ENCODE measurements at places on chromosomes 3 and 15. TPM values are rescaled to one million over a fixed set of nuclear protein-coding genes. Genes with fewer than 3 reads are reported as not detected.

Gene SLCO3A1
- total RNA-seq, result 46.8 TPM

DNA sequence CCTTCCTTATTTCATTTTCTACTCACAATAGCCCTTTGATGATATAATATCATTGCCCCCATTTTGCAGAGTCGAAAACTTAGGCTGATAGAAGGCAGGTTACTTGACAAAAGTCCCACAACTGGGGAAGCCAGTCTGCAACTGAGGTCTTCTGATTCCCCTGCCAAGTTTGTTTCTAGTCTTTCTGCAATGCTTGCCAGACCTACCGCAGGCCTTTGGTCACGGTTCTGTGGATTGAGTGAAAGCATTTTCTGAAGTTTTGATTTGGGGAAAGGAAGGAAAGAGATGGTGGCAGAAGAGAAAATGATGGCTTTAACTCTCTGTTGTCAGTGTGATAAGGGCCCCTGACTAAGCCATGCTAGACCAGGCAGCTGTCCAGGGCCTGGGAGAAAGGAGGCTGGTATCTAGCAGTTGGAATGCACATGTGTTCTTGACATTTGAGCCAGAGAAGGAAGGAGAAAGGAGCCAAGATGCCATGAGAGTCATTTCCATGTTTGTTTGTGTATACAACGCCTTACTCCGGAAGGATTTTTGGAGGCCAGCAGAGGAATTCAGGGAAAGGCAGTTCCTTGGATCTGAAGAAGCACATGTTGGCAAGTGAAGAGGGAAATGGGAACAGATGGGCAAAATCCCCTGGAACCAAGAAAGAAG is 29.9 kb downstream of the FAH start:
- DNase-seq, result no peak
- no peak overlapping the region for H3K4me3 ChIP-seq
- no peaks in the 10 kb centered on the region for H3K4me1 ChIP-seq
- H3K27me3 ChIP-seq, result no peaks in the 10 kb centered on the region
- H3K36me3 ChIP-seq, result peaks cover 36% of the 10 kb centered on the region
- no peak overlapping the region for H3K27ac ChIP-seq

Gene TIGIT
- total RNA-seq, result 7.0 TPM

Gene USP3
- 62.7 TPM for total RNA-seq

DNA sequence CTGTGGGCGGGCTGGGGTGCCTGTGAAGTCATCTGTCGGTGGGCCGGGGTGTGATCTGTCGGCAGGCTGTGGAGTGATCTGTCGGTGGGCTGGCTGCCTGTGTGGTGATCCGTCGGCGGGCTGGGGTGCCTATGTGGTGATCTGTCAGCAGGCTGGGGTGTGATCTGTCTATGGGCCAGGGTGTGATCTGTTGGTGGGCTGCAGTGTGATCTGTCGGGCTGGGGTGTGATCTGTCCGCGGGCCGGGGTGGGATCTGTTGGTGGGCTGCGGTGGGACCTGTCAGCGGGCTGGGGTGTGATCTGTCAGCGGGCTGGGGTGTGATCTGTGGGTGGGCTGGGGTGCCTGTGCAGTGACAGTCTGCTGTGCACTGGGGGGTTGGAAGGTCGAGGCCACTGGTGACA is 204.5 kb downstream of the XXYLT1 start:
- DNase-seq, result no peak
- no peak overlapping the region for H3K4me3 ChIP-seq
- H3K27me3 ChIP-seq, result no peaks in the 10 kb centered on the region
- H3K36me3 ChIP-seq, result no peaks in the 10 kb centered on the region

- no peak for DNase-seq
- H3K27ac ChIP-seq, result peak overlapping the region; percentile 7
- H3K4me1 ChIP-seq, result peaks cover 47% of the 10 kb centered on the region
- H3K36me3 ChIP-seq, result peaks cover 15% of the 10 kb centered on the region
These were observed 17.7 kb downstream of the STAG1 start for GRCh38 chr3:136734382-136735070.

DNA sequence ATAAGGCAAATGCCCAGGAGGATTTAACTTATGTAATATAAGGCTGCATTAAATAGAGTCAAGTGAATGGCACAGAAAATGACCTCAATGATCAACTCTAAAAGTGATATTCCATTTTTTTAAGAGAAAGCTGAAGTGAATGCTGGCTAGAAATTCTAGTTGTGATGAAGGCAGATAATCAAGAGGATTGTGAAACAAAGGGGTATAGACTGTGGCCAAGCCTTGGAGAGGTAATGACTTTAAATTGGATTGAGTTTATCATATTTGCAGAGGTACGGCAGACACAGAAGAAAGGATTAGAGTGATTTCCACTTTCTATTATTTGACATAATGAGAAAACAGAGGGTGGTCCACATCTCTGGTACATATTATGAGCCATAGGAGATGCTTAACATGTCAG is 269.2 kb downstream of the MECOM start:
- no peaks in the 10 kb centered on the region for H3K4me1 ChIP-seq
- no peak overlapping the region for H3K4me3 ChIP-seq
- H3K36me3 ChIP-seq, result no peaks in the 10 kb centered on the region
- no peak for DNase-seq
- no peak overlapping the region for H3K27ac ChIP-seq

Gene XIRP1
- not detected for total RNA-seq

- H3K27me3 ChIP-seq, result no peaks in the 10 kb centered on the region
- no peak overlapping the region for H3K4me3 ChIP-seq
- no peaks in the 10 kb centered on the region for H3K36me3 ChIP-seq
- peaks cover 8% of the 10 kb centered on the region for H3K4me1 ChIP-seq
- no peak overlapping the region for H3K27ac ChIP-seq
These were observed 143.7 kb downstream of the SLCO3A1 start for GRCh38 chr15:91997163-91997562.

Gene IL17RE
- 2.7 TPM for total RNA-seq

Gene LAMB2
- total RNA-seq, result not detected

GRCh38 chr3:146680617-146681016 is 75.5 kb upstream of the PLSCR5 start:
- no peaks in the 10 kb centered on the region for H3K27me3 ChIP-seq
- no peak overlapping the region for H3K27ac ChIP-seq
- H3K4me1 ChIP-seq, result no peaks in the 10 kb centered on the region
- H3K36me3 ChIP-seq, result no peaks in the 10 kb centered on the region
- H3K4me3 ChIP-seq, result no peak overlapping the region

DNA sequence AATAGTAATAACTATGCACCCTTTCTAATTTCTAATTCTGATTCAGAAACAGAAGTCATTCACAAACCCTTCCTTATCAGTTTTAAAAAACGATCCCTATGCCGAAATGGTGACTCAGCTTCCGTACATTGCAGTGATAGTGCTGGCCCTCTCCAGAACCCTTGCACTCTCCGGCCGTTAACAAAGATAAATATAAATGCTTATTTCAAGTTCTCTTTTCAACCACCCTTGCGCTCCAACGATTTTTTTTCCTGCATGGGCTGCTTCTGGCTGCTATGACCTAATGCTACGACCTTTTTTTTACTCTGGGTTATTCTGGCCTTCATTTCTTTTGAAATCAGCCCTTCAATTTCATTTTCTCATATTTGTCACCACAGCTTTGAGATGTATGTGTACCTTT is 646.2 kb downstream of the NTRK3 start:
- DNase-seq, result no peak
- H3K4me3 ChIP-seq, result no peak overlapping the region
- no peaks in the 10 kb centered on the region for H3K27me3 ChIP-seq
- H3K27ac ChIP-seq, result no peak overlapping the region

DNA sequence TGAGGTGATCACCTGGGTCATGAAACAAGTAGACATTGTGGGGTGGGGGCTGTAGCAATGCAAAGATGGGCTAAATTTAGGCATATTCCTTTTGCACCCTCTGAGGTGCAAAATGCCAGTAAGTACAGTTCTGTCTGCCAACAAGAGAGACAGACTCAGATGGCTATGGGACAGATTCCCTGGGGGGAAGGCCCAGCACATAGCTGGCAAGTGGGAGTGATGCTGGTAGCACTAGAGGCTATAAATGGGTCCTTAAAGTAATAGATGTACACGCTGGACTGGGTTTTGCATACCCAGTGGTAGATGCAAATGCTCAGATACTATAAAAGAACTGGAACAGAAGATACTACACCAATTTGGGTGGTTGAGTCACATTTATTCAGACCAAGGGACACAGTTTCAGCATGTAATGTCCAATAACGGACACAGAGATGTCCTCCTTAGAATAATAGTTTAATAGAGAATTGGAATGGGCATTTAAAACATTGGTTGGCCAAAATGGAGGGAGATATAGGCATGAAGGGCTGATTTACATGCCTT is 67.4 kb upstream of the RNU6-1 start:
- H3K4me1 ChIP-seq, result no peaks in the 10 kb centered on the region
- DNase-seq, result no peak
- peaks cover 9% of the 10 kb centered on the region for H3K27me3 ChIP-seq
- H3K36me3 ChIP-seq, result no peaks in the 10 kb centered on the region
- no peak overlapping the region for H3K4me3 ChIP-seq

Gene SLC27A2
- 9.9 TPM for total RNA-seq

- H3K27me3 ChIP-seq, result peaks cover 40% of the 10 kb centered on the region
- peaks cover 2% of the 10 kb centered on the region for H3K36me3 ChIP-seq
- H3K4me3 ChIP-seq, result peak within 1 kb of the TSS; percentile 69
- no peak within 1 kb of the TSS for H3K27ac ChIP-seq
- peaks cover 7% of the 10 kb centered on the region for H3K4me1 ChIP-seq
These were observed at the start of gene CTSH for GRCh38 chr15:78944669-78945407. Gene CTSH (minus strand): TSS chr15:78945046. CDS start chr15:78944981, 65 bp downstream.

DNA sequence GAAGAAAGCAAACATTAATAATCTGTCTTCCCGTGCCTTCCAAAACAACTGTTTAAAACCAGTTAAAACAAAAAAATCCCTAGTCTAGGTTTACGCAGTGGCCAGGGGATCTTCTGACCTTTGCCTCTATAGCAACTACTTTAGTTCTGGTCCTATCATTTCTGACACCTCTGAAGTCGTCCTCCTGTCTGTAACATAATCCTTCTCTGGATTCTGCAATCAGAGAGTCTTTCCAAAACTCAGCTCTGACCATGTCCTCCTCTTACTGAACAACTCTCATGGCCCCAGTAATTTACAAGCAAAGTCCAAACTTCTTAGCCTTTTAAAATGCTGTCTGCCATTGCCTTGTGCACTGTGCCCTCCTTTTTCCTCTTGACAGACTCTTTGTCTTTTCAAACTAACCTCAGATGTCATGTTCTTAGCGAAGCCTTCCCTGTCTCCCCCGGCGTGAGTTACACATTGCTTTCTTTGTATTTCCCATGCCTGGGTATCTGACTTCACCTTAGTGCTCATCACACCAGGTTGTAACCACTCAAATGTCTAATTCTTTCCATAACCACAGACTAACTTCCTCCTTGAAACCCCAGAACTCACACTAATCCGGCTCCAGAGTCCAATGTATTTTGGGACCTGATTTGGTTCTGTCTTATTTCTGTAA is 105.2 kb upstream of the BNIP2 start:
- peaks cover 10% of the 10 kb centered on the region for H3K27me3 ChIP-seq
- peaks cover 5% of the 10 kb centered on the region for H3K36me3 ChIP-seq
- H3K4me3 ChIP-seq, result no peak overlapping the region

Data from activated CD4-positive, alpha-beta T cell treated with anti-CD3 and anti-CD28 coated beads, Interleukin-2, amount 10 ng/mL, durations not matched to agents 7 days and 5 days (primary cell).